Tongue (tissue), 3 donors: ENCODE measurements at places on chromosomes 5 and 9. TPM values are rescaled to one million over a fixed set of nuclear protein-coding genes. Genes with fewer than 3 reads are reported as not detected.

DNA sequence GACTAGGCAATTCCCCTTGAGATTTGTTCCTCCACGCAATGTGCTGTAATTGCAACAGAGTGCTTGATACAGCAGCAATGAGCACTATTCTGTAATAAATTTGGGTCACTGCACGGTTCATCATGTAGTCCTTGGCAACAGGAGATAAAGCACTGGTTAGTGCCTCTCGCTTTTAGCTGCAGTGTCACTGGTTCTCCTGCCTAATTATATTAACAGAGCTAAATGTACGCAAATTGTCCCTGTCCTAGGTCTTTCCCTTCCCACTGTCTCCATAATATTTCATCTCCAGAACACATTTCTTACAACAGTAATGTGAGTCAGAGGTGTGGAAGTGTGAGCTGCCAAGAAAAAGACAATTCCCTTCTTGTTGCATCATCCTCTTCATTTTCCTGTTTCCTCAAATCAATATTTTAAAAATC lies 553.1 kb downstream of the ZNF608 start:
- no peak for DNase-seq

- DNase-seq: peak; percentile 34
These were observed 11.8 kb upstream of the TCOF1 start for GRCh38 chr5:150345716-150346115.

DNA sequence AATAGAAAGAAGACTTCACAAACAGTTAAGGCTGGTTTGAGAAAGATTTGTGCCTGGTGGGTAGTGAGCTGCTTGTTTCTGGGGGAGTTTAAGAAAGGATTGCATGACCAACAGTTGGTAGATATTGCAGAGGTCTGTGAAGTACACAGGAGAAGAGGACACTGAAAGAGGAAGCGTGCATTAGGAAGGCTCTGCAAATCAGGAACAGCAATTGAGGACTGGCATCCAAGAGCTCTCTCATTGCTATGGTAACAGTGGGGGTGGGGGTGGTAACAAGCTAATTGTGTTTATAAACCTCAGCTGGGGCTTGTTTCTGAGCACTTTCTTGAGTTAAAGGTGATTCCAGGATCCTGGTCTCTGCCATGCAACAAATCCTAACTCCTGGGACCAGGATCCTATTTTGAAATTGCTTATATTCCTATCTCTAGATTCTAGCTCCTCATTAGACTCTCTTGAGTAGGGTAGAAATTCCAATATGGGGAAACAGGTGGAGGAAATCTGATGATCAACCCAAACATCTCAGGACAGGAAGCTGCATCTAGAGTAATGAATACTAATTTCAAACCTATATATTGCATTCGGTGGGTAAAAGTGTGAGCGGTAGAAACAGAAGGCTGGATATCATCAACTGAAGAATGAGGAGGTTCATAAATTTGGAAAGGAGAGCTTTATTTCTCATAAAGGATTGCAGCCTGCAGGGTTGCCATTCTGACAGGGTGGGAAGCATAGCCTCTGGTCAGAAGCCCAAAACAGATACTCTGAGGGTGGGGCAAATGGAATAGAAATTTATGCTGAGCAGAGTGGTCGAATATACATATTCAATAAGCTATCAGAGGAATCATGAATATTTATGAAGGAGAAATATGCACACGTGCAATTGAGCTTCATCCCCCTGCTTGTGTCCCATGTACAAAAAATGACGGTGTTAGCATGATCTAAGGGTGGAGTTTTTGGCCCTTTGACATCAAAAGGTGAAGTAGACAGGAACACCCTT lies 79.4 kb downstream of the PTTG1 start:
- DNase-seq: no peak

- DNase-seq: no peak
These were observed 7.0 kb downstream of the DENND1A start for GRCh38 chr9:123922911-123923310.

GPR151 gene
- not detected for total RNA-seq

DNA sequence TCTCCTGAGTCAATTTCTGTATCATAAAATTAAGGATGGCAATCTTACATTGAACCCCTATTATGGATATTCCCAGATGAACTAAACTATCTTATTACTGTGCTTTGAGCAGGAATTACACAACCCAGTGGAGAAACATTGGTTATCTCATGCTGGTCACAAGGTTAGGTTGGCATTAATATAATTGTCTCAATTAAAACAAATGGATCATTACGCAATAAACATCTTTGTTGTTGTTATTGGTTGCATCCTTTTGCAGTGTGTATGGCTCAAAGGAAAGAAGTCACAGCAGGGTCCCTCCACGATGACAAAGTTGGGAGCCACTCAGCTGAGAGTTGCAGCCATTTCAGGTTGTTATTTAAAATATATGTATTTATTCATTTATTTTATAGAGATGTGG lies 297.0 kb upstream of the KLF4 start:
- no peak for DNase-seq

DNA sequence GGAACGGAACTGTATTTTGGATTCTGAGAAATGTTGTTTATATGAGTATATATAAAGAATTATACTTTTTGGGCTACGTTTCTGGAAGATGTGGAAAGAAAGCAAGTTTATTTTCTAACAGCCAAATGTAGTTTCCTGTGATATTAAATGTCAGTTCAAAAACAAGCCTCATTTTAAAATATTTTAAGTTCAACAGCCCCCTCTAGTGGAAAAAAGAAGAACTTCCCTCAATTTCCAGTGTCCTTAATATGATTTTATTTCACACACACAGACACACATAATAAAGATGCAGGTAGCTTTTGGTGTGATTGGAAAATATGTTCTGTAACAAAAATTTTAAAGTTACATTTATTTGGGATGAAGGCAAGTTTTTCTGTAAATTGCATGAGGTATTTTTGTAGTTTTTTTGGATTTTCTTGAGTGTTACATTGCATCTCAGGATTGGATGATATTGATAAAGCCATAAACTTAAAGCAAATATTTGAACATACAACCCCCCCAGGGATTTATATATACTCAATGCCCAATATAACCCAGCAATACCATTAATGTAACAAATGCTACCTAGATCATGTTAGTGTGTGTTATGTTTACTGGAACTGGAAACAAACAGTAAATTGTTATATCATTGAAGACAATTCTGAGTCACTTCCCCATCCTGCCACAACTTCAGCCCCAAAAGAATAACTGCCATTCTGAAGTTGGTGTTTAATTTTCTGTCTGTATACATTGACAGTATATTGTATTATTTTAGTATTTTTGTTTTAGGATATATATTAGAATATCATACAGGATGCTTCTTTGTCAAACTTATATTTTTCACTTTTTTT lies 54.0 kb downstream of the CCDC171 start:
- DNase-seq: peak; percentile 81

DNA sequence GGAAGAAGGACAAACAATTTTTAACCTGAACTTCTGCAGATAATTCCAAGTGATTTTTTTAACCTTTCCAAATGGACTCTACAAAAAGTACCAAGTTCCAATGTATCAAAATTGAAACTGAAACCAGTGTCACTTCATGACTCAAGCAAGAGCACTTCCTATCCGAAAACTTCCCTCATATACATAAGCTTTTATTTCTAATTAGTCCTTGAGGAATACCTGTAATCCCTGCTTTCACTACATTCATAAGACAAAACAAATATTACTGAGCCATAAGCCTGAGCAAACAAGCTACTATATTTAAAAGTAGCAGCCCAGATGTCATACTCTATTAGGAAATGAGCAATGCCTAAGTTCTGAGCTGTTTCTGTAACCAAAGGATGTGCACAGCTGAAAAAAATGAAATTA lies 224.4 kb downstream of the EBF1 start:
- DNase-seq: no peak

- no peak for DNase-seq
These were observed 111.8 kb upstream of the ADAMTSL1 start for GRCh38 chr9:18362166-18362565.

- DNase-seq: no peak
These were observed 2.0 kb upstream of the C1QTNF3 start for GRCh38 chr5:34045023-34045422.

NDUFB6 gene
- total RNA-seq: 70.5 TPM

FGF18 gene
- 3.9 TPM for total RNA-seq

- no peak for DNase-seq
These were observed 165.8 kb downstream of the MELK start for GRCh38 chr9:36738318-36738976.

PCDH12 gene
- 20.1 TPM for total RNA-seq

- DNase-seq: peak; percentile 14
These were observed 248.0 kb downstream of the DRD1 start for GRCh38 chr5:175195698-175196656.

GRCh38 chr9:101427957-101428655 lies 7.5 kb downstream of the ALDOB start:
- no peak for DNase-seq

VLDLR gene
- total RNA-seq: 60.1 TPM

TMC1 gene
- 0.62 TPM for total RNA-seq

DNA sequence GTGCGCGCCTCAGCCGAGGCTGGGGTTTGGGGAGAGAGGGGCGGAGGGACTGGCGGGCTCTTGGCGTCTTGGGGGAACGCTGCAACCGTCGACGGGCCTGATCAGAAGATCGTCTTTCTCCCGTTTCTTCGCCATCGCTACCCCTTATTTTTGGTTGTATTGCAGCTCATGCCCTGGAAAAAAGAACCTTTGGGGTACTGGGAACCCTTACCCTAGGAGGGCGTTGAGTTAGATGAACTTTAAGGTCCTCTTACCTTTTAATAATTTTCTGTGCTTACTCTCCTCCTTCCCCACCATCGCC lies 719 bp downstream of the PAIP2 start:
- DNase-seq: no peak

GRCh38 chr9:123926941-123927340 lies 3.0 kb downstream of the DENND1A start:
- DNase-seq: no peak

GRCh38 chr9:106862110-106862820 lies 701 bp upstream of the ZNF462 start:
- peak; percentile 67 for DNase-seq

DNA sequence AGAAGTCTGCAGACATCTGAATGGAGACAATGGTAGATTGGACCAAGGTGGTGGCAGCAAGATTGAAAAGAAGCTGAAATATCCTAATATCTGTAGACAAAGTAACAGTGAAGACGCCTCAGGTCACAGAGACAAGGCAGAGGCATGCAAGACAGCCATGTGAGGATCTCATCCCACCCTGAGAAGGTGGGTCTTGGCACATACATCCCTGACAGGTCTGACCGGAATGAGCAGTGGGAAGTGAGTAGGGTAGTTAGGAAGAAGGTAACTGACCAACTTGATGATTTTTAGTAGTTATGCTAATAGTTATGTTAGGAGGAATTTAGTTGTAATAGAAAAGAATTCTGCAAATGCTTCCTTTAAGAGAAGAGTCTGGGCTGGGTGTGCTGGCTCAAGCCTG lies 229.6 kb downstream of the NDUFS4 start:
- no peak for DNase-seq

GRCh38 chr5:159805021-159805420 lies 111.3 kb upstream of the ADRA1B start:
- no peak for DNase-seq

GRCh38 chr5:142540922-142541422 lies 144.9 kb downstream of the FGF1 start:
- peak; percentile 70 for DNase-seq

DNA sequence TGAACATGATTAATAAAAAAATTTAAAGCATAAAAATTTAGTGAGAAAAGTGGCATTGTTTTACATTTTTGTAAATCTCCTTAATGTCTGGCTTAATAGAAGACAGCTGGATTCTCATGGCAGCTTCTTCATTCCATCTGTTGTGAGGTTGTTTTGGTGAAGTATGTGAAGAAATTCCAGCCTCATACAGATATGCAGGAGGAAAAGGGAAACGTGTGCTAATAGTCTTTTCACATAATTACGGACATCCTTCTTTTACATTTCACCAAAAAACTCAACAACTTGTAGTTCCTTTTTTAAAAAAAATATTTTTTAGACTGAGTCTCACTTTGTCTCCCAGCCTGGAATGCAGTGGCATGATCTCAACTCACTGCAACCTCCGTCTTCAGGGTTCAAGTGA lies 46.9 kb downstream of the HACD4 start:
- peak; percentile 18 for DNase-seq

HNRNPAB gene
- 57.2 TPM for total RNA-seq

TRIM14 gene
- total RNA-seq: 4.3 TPM

ZNF883 gene
- total RNA-seq: 3.8 TPM

DNA sequence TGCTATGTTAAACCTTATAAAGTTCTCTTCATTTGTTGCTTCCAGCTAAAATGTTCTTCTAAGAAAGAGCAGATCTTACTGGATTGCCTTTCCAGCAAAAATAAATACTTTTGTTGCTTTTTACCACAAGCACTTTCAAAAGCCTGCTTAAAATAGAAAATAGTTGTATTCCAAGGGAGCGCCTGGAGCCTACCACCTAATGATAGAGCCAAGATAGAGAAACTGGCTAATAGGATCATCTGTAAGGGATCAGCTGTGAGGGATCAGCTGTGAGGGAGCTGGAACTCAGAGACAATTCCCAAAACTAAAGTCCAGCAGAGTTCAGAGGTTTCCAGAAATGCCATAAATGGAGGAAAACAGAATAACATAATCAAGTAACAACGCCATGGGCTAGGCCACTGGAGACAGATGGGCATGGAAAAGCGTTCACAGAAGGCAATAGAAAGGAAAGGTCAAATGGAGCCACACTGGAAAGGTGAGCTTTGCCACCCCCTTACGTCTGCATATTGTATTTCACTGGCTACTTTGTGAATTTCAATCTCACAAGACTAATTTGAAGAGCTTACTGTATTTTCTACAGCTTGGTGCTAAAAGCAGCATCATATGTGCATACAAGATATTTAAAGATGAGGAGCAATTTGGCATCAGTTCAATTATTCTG lies 140.6 kb upstream of the TLE4 start:
- no peak for DNase-seq

DNA sequence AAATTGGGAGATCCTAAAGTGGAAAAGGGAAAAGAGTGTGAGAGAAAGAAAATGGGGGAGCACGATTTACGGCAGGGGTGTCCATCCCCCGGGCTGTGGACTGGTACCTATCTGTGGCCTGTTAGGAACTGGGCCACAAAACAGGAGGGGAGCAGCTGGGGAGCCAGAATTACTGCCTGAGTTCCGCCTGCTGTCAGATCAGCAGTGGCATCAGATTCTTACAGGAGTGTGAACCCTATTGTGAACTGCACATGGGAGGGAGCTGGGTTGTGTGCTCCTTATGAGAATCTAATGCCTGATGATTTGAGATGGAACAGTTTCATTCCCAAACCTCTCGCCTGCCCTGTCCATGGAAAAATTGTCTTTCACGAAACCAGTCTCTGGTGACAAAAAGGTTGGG lies 108.3 kb upstream of the ADAMTSL1 start:
- no peak for DNase-seq

DNA sequence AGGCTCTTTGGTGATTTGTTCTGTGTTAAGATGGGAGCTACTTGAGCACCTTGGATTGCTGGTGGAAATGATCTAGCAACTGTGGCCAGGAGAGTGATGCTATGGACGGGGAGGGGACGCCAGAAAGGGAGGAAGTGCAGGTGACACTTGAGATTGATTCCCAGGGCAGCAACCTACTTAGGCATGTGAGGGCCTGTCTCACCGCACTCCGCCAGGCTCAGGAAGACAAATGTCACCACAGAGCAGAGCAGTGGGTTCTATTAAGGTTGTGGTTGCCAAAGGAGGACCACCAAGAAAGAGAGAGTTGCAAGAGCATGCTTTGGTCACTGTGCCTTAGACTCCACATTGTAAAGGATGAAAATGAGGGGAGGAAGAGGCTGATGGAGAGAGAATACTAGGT lies 404.3 kb downstream of the IRX1 start:
- no peak for DNase-seq

- DNase-seq: no peak
These were observed 13.6 kb upstream of the GPX3 start for GRCh38 chr5:151006704-151007334.
